T-cell (primary cell): ENCODE measurements at places on chromosomes 7 and 10.

GRCh38 chr10:107496594-107496993 lies 332.1 kb upstream of the SORCS1 start:
- no peak for DNase-seq

DNA sequence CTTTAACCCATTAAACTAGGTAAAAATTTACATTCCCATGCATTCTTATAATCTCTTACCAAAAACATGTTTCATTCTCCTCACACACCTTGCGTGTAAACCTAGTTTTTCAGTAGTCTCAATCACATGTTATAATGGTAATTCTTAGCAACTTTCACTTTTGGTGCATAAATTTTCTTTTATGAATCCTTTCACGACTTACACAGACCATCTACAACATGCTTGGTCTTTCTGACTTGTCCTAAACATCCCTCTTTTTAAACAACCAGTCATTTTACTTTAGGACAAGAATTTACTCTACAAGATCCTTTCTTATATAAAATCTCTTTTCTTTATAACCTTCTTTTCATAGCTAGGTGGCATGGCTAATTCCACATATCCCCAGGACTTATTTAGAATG lies 25.8 kb downstream of the FBXL13 start:
- DNase-seq = no peak

DNA sequence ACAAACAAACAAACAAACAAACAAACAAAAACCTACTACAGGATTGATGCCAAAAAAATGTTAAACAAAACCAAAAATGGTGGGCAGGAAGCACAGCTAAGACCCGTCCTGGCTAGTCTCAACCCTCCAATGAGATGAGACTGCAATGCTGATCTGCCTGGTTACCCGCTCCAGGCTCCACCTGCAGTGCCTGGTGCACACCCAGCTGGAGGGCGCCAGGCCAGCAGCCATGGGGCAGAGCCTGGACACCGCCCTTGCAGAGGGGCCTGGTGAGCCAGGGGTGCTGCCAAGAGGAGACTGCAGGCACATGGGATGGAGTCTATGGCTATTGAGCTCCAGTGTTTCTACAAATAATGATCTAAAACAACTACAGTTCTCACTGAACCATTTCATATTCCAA lies 107.0 kb downstream of the LARP4B start:
- no peak for DNase-seq

- DNase-seq = no peak
Measured at GRCh38 chr10:128867210-128867609, 599.8 kb upstream of the MGMT start.

DNA sequence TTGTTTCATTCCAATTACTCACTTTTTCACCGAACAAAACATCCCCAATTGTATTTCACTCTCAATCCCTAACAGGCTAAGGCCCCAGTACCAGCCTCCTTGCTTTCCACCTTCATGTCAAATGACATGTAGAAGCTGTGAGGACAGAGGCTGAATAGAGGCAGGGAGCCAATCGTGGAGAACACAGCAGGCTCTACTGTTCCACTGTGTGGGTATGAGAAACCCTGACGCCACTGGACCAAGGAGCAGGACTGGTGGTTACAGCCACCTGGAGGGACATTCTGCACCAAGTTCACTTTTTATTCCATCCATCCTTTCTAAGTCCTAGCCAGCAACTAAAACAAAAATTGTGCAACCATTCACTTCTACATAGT lies 502.8 kb downstream of the SORCS1 start:
- no peak for DNase-seq

- DNase-seq = no peak
Measured at GRCh38 chr10:3850999-3851937, 66.3 kb upstream of the KLF6 start.

DNA sequence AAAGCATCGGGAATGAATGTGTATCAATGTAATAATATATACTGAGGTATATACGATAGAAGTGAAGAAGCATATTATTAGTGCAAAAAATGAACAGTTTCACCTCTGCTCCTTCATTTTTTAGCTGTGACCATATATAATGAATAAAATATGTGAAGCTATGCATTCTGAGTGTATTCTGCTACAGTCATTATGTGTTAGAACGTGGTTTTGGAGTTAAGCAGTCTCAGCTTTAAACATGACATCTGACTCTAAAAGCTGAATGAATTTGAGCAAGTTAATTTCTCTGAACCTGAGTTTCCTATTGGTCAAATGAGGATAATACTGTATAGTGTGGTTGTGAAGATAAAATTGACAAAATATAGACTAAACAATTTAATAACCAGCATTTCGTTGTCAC lies 358.1 kb downstream of the SUGCT start:
- no peak for DNase-seq

- no peak for DNase-seq
Measured at GRCh38 chr10:133101416-133101810, 13.7 kb downstream of the ADGRA1 start.

DNA sequence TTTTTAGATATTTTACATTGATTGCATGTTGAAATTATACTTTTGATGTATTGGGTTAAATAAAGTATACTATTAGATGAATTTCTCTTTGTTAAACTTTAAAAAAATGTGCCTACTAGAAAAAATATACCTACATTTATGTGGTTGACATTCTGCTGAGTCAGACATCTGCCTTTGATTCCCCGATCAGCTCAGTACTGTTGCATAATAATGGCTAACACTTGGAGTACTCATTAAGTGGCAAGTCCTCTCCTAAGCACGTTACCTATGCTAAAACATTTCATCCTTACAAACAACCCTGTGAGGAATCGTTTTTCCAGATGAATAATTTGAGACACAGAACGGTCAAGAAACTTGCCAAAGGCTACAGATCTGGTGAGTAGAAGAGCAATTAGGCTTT lies 14.0 kb upstream of the SEM1 start:
- no peak for DNase-seq

DNA sequence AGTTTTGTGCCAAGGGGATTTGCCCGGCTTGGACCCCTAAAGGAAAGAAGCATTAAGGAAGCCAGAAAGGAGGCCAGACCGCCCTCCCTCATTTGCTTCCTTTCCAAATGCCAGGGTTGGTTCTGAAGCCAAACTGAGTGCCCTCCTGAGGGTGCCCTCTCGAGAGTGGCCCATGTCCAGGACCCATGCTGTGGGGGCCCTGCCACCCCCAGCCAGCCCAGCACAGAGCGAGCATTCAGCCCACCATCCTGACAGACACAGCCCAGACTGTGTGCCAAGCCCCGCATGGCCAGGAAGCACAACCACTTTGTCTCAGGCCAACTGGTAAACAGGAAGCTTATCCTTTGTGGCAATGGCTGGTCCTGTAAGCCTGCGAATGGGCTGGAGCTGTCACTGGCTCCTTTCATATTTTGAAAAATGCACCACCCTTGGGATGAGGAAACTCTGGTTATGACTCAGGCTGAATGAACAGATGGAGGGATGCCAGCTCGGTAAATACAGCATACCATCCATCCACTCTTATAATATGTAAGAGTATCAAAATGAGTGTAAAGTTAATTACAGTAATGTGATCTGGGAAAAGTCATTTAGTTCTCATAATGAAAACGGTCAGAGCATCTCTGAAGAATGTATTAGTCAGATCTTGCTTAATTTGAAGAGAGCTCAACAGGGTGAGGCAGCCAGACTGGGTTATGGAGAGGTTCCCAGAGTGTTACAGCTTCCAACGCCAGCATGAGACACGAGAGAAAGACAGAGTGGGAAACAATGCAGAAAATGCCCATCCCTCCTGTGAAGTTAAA lies 65.0 kb downstream of the STK17A start:
- DNase-seq = peak; percentile 49

DNA sequence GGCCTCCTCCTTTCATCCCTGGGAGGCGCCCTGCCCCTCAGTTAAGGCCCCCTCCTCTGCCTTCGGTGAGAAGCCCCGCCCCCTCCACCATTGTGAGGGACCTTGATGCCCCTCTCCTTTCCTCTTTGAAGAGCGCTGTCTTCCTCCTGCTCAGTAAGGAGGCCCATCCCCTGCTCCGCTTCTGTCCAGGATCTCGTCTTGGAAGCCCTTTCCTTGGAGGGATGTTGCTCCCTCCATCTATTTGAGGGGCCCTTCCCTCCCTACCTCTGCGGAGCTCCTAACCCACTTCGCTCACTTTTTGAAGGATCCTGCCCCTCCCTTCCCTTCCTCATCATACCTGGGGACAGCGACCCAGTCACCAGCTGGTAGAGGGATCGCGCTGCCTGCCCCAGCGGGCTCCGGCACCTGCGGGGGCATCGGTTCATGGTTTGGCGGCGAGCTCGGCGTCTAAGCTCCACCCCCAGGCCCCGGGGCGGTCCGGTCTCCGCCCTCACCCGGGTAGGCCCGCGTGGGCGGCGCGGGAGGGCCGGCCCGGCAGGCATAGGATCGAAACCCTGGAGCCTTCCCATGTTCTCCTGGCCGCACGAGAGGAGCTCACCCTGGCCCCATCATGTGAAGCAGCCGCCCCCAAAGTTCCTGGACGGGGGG lies 4.1 kb downstream of the KCNIP2 start:
- peak; percentile 44 for DNase-seq

GRCh38 chr7:57398548-57398947 lies 51.4 kb upstream of the ZNF716 start:
- DNase-seq = no peak

DNA sequence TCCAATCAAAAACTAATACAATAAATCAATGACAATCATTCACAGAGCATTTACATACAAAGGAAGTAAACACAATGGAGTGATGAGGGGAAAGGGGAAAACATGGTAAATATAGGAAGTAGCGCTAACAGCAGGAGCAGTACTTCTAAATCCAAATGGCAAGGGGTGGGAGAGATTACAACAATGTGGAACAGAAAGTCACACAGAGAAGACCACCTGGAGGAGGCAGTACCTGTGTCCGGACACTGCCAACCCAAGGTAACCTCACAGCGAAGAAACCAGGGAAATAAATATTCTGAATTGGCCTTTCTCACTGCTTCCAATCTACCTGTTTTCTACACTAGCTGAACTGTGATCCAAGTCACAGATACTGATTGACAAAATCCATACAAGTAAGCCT lies 58.2 kb downstream of the ABI1 start:
- no peak for DNase-seq

- DNase-seq = no peak
Measured at GRCh38 chr7:30950197-30950596, 13.6 kb upstream of the GHRHR start.

GRCh38 chr7:46201961-46202360 lies 280.9 kb upstream of the IGFBP3 start:
- DNase-seq = no peak

DNA sequence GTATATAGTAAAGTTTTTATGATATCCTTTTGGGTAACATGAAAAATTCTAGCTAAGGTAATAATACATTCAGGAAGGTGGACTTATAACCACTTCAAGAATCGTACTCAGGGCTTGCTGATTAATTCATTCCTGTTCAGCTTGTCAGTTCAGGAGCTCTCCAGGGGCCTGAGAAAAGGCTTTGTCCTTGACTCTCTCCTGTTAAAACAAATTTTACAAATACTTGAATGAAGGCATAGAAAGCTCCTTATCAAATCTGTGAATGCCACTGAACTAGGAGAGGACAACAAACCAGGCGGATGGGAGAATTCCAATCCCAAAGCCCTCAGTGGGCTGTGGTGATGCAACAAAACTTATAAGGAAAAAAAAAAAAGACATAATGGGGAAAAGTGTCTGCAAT lies 354.5 kb upstream of the ZMIZ1 start:
- no peak for DNase-seq

GRCh38 chr10:11638055-11638698 lies 26.7 kb upstream of the USP6NL start:
- no peak for DNase-seq

DNA sequence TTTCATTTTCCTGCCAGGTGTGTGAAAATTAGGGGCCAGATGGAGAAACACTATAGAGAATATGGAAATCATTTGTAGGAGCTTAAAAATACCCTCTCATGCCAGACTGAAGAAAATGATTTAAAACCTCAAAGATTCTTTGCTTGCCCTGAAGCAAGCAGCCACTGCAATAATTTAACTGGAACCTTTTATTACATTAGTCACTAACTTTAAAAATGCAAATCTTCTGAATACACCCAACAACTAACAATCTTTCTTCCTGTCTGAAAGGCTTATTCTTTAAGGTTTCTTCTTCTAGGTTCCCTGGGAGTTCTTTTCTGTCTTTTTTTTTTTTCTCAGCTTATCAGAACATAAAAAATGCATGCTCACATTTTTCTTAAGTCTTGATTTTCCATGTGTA lies 238.5 kb upstream of the KMT2E start:
- DNase-seq = no peak

GRCh38 chr7:24478137-24478655 lies 95.1 kb upstream of the PALS2 start:
- no peak for DNase-seq

DNA sequence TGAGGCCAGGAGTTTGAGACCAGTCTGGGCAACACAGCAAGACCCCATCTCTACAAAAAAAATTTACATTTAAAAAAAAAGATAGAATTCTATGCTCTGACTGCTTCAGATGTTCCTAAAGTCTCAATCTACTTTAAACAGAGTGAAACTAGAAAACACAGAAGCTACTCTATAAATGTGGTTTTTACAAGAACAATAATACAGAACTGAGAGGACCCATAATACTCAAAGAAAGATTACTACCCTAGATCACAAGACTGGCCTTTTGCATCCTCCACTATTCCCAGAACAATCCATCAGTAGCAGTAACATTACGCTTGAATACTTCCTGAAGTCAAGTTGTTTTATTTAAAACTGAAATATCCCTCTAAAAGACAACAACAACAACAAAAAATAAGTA lies 119.4 kb downstream of the ZFAND4 start:
- no peak for DNase-seq
